ENCODE measurements at places on chromosomes 7 and 10. TPM values are rescaled to one million over a fixed set of nuclear protein-coding genes. Genes with fewer than 3 reads are reported as not detected.

Gene SNX10
- 54.9 TPM for total RNA-seq

Gene GPR26
- not detected for total RNA-seq

Gene SYCE1
- 0.62 TPM for total RNA-seq

Gene MBL2
- not detected for total RNA-seq

Gene CDH23
- total RNA-seq = 0.55 TPM

Gene KAZALD1
- total RNA-seq = 0.55 TPM

Gene SORBS1
- 0.43 TPM for total RNA-seq

- H3K36me3 ChIP-seq = no peaks in the 10 kb centered on the region
- no peak overlapping the region for H3K27ac ChIP-seq
- no peak overlapping the region for H3K4me3 ChIP-seq
Observed at GRCh38 chr7:153331427-153331826, 571.9 kb downstream of the ACTR3B start.

DNA sequence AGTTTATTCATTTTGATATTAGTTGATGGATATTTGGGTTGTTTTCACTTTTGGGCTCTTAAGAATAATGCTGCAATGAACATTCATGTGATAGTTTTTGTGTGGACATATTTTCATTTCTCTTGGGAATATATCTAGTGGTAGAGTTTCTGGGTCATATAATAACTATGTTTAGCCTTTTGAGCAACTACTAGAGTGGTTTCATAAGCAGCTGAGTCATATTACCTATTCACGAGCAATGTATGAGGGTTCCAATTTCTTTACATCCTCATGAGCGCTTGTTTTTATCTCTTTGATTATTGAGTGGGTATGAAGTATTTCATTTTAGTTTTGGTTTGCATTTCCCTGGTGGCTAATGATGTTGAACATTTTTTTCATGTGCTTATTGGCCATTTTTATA, 182.6 kb downstream of the PON1 start:
- H3K27me3 ChIP-seq = no peaks in the 10 kb centered on the region
- no peak overlapping the region for H3K27ac ChIP-seq
- no peak for DNase-seq
- no peaks in the 10 kb centered on the region for H3K36me3 ChIP-seq
- H3K4me1 ChIP-seq = no peaks in the 10 kb centered on the region

DNA sequence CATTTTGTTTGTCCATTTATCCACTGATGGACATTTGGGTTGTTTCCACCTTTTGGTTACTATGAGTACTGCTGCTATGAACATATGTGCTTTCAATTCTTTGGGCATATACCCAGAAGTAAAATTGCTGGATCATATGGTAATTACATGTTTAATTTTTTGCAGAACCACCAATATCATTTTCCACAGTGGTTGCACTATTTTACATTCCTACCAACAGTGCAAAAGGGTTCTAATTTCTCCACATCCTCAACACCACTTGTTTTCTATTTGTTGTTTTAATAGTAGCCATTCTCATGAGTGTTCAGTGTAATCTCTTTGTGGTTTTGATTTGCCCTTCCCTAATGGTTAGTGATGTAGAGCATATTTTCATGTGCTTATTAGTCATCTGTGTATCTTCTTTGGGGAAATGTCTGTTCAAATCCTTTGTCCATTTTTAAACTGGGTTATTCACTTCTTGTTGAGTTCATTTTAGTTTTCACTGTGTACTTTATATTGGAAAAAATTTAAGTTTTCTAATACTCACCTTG, 101.9 kb downstream of the HIBADH start:
- no peaks in the 10 kb centered on the region for H3K4me1 ChIP-seq
- H3K27me3 ChIP-seq = no peaks in the 10 kb centered on the region
- H3K4me3 ChIP-seq = no peak overlapping the region

- no peak overlapping the region for H3K27ac ChIP-seq
- H3K27me3 ChIP-seq = peaks cover 12% of the 10 kb centered on the region
- no peaks in the 10 kb centered on the region for H3K4me1 ChIP-seq
- H3K36me3 ChIP-seq = no peaks in the 10 kb centered on the region
- no peak overlapping the region for H3K4me3 ChIP-seq
Observed at GRCh38 chr10:4525103-4525502, 300.9 kb upstream of the AKR1E2 start.

DNA sequence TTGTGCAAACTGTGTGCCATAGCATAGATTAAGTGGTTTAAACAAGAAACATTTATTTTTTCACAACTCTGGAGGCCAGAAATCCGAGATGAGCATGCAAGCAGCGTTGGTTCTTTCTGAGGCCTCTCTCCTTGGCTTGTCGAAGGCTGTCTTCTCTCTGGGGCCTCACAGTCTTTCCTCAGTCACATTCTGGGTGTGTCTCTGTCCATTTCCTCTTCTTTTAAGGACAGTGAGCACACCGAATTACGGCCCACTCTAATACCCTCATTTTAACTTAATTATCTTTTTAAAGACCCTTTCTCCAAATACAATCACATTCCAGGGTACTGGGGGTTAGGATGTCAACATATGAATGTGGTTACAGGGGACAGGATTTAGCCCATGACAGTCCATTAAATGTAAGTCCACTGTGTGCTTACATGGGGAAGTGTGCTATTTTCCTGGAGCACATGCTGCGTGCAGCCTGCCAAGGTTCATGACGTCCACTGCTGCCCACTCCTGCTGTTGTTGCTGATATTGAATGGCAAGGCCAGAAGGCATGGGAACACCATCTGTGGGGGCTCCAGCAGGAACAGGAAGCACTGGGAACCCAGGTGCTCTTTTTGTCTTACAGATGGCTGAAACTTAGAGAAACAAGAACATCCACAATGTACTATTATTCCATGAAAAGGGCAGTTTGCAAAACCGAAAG, 365.5 kb downstream of the GALNT17 start:
- H3K27me3 ChIP-seq = no peaks in the 10 kb centered on the region
- no peak overlapping the region for H3K27ac ChIP-seq
- no peaks in the 10 kb centered on the region for H3K4me1 ChIP-seq

GRCh38 chr7:138249975-138250374, 173.7 kb downstream of the AKR1D1 start:
- no peak overlapping the region for H3K4me3 ChIP-seq
- no peaks in the 10 kb centered on the region for H3K4me1 ChIP-seq
- H3K36me3 ChIP-seq = no peaks in the 10 kb centered on the region
- no peak for DNase-seq
- H3K27me3 ChIP-seq = peaks cover 3% of the 10 kb centered on the region

DNA sequence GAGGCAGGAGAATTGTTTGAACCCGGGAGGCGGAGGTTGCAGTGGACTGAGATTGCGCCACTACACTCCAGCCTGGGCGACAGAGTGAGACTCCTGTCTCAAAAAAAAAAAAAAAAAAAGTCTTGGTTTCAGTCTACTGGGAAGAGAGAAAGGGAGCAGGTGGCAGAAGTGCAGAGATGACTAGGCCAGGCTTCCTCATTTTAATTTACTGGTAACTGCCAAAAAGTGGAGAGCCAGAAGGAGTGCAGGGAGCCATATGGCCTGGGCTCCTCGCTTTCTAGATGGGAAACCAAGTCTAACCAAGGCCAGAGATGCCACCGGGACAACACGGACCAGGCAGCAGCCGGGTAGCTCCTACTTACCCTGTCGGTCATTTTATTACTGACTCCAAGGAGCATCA, 12.2 kb downstream of the SEPHS1 start:
- no peak overlapping the region for H3K27ac ChIP-seq
- no peaks in the 10 kb centered on the region for H3K27me3 ChIP-seq
- peaks cover 55% of the 10 kb centered on the region for H3K36me3 ChIP-seq
- H3K4me1 ChIP-seq = peaks cover 13% of the 10 kb centered on the region

- H3K36me3 ChIP-seq = peaks cover 69% of the 10 kb centered on the region
- no peak for DNase-seq
- no peaks in the 10 kb centered on the region for H3K4me1 ChIP-seq
- H3K4me3 ChIP-seq = no peak overlapping the region
- H3K27me3 ChIP-seq = no peaks in the 10 kb centered on the region
- no peak overlapping the region for H3K27ac ChIP-seq
Observed at GRCh38 chr10:13189961-13190360, 28.6 kb downstream of the MCM10 start.

GRCh38 chr10:69899727-69900595, 98.3 kb downstream of the COL13A1 start:
- no peak overlapping the region for H3K27ac ChIP-seq
- no peaks in the 10 kb centered on the region for H3K4me1 ChIP-seq
- no peaks in the 10 kb centered on the region for H3K36me3 ChIP-seq
- H3K27me3 ChIP-seq = no peaks in the 10 kb centered on the region

GRCh38 chr10:56745490-56745889, 384.4 kb upstream of the ZWINT start:
- no peaks in the 10 kb centered on the region for H3K36me3 ChIP-seq
- no peaks in the 10 kb centered on the region for H3K4me1 ChIP-seq
- no peak overlapping the region for H3K27ac ChIP-seq

- H3K36me3 ChIP-seq = no peaks in the 10 kb centered on the region
- H3K27ac ChIP-seq = no peak overlapping the region
- H3K27me3 ChIP-seq = no peaks in the 10 kb centered on the region
Observed at GRCh38 chr7:130384841-130385599, 4.7 kb downstream of the CPA1 start.

DNA sequence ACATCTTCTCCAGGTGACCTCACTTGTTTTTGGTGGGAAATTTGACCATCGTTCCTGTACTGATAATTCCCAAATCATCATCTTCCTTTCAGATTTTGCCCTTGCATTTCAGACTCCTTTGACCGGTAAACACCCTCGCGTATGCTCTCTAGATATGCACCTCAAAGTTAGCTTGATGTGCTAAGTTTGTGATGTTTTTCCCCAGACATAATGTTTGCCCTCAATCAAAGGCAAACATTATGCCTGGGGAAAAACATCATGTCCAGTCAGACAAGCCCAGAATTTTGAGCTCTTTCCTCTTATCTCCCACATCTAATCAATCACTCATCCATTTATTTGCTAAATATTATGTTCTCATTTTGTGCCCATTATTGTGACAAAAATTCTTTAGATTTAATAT, 26.2 kb downstream of the CCSER2 start:
- no peaks in the 10 kb centered on the region for H3K36me3 ChIP-seq
- peaks cover 45% of the 10 kb centered on the region for H3K4me1 ChIP-seq
- DNase-seq = no peak
- H3K4me3 ChIP-seq = no peak overlapping the region

DNA sequence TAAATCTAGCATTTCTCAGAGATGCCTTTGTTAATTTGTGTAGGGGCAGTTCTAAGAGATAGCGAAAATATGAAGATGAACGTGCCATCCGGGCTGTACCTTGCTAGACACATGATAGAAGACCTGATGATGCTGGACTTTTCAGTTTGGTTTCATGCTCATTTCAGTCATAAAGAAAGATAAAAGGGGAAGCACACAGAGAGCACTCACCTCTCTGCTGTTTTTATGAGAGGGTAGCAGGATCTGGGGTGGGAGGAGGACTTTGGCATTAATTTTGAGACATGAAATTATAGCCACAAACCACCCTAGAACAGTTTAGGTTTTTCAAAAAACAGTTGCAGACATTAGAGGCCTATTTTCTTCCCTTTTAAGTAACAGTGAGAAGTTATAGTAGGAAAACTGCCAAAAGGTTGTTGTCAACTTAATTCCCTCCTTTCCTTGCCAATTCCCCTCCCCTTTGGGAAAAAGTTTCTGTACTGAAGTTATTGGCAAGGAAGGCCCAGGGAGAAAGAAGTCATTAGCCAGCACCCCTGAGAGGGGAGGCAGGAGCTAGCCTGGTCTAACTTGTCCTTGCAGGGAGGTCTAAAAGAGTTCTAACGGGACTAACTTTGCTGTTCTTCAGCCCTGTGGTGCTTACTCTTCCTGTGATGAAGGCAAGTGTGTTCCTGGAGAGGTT, 2.6 kb downstream of the ST7 start:
- H3K4me3 ChIP-seq = peak overlapping the region; percentile 7
- no peak for DNase-seq
- peaks cover 34% of the 10 kb centered on the region for H3K4me1 ChIP-seq
- peaks cover 2% of the 10 kb centered on the region for H3K27me3 ChIP-seq
- H3K36me3 ChIP-seq = peaks cover 9% of the 10 kb centered on the region
- H3K27ac ChIP-seq = peak overlapping the region; percentile 33

DNA sequence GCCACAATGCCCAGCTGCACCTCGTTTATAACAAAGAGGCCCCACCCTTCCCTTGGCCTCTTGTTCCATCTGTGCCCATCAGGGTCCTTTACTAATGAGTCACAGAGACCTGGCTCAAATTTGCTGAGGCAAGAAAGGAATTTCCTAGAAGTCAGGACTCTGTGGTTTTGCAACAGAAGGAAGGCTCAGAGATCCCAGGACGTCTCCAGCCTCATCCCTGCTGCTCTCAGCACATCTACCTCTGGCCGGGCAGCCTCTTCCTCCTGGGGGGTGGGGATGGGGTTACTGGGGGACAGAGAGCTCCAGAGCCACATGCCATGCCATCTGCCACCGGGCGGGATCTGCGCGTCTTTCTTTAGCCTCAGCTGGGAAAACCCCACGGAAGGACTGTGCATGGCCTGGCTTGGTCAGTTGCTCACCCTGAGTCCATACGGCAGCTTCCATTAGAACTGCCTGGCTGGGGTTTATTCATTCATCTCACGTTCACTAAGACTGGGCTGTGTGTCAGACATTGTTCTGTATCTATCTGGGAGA, 41.9 kb upstream of the PSMG3 start:
- H3K27ac ChIP-seq = no peak overlapping the region
- peaks cover 5% of the 10 kb centered on the region for H3K27me3 ChIP-seq
- no peak overlapping the region for H3K4me3 ChIP-seq
- H3K36me3 ChIP-seq = no peaks in the 10 kb centered on the region
- no peak for DNase-seq
- H3K4me1 ChIP-seq = no peaks in the 10 kb centered on the region

- H3K27ac ChIP-seq = no peak overlapping the region
- no peak for DNase-seq
Observed at GRCh38 chr7:116670409-116671015, 1.5 kb upstream of the MET start.

DNA sequence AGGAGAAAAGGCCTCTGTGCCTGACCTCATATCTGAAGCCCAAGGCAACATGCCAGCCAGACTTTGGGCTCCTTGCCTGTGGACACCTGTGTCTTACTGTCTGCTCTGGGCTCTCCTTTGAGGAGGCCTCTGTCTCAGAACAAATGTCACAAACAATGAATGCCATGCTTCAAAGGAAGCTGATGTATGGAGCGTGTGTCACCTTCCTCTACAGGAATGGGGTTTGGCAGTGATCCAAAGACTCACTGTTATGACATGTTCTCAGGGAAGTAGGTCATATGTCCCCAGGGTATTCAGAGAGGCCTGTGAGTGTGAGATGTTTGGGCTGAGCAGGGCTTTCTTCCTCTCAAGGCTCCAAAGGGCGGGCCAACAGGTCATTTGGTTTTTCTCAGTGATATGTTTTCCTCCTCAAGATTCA, 38.4 kb downstream of the PTPRE start:
- no peak for DNase-seq
- no peak overlapping the region for H3K27ac ChIP-seq
- peaks cover 3% of the 10 kb centered on the region for H3K4me1 ChIP-seq
- no peak overlapping the region for H3K4me3 ChIP-seq
- no peaks in the 10 kb centered on the region for H3K36me3 ChIP-seq

GRCh38 chr10:8321990-8322389, 267.5 kb downstream of the GATA3 start:
- peaks cover 23% of the 10 kb centered on the region for H3K36me3 ChIP-seq
- no peaks in the 10 kb centered on the region for H3K27me3 ChIP-seq
- peaks cover 56% of the 10 kb centered on the region for H3K4me1 ChIP-seq

- H3K36me3 ChIP-seq = no peaks in the 10 kb centered on the region
- no peak overlapping the region for H3K4me3 ChIP-seq
- no peaks in the 10 kb centered on the region for H3K27me3 ChIP-seq
Observed at GRCh38 chr10:48390933-48391845, 84.7 kb downstream of the MAPK8 start.
